ENCODE measurements at places on chromosomes 2 and 18.

GRCh38 chr18:79411614-79412526 lies 16.1 kb downstream of the NFATC1 start:
- no peak for DNase-seq

DNA sequence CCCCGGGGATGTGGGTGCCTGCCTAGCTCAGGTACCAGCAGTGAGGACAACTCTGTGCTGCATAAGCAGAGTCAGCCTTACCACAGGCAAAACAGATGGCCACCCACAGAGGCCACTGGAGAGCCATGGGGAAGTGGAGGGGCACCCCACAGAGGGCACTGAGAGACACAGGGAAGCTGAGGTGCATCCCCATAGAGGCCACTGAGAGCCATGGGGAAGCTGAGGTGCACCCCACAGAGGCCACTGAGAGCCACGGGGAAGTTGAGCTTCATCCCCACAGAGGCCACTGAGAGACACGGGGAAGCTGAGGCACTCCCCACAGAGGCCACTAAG lies 134.1 kb upstream of the EPAS1 start:
- DNase-seq = no peak

GRCh38 chr2:108139521-108139920 lies 100.2 kb upstream of the SULT1C3 start:
- no peak for DNase-seq

GRCh38 chr18:67010919-67011318 lies 407.0 kb upstream of the CDH19 start:
- DNase-seq = no peak

- DNase-seq = no peak
Observed at GRCh38 chr2:100889286-100889685, 69.3 kb downstream of the NPAS2 start.

GRCh38 chr2:143524559-143525401 lies 395.6 kb downstream of the ARHGAP15 start:
- no peak for DNase-seq

GRCh38 chr18:75455249-75456198 lies 28.0 kb upstream of the SMIM21 start:
- no peak for DNase-seq

DNA sequence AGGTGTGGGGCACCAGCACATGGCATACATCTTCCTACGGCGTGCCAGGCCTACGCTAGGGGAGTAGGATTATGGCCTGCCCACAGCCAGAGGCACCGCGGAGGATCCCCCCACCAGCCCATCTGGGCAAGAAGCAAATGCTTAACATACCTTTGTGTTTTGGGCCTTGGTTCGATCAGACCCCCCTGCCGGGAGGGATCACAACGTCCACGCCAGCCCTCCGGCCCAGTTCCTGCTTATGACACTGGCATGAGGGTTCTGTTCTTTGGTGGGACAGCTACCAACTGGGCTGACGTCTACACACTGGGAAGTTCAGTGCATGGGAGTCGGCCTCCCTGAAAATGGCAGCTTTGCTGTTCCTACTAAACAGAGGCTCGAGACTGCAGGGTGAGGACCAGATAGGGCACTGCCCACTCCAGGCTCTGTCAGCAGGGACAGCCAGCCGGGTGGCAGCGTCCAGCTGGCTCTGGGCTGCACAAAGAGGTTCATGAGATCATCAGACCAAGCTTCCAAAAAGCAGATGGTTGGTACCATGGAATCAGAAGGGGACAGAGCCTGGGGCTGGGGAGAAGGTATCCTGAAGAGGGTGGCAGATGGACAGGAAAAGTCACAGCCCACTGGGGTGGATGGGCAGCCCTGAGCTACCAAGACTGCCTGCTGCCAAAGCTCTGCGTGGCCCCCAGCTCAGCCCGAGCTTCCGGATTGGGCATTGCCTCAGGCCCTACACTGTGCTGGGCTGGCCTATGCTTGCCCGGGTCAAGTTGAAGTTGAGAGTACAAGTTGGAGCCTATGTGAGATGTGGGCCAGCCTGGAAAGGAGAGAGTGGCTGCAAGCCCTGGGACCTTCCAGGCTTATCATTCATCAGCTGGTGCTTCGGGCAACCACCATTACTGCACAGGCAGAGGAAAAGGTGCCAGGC lies 61.7 kb upstream of the TEX51 start:
- no peak for DNase-seq

- no peak for DNase-seq
Observed at GRCh38 chr2:6909431-6910385, 7.5 kb upstream of the RNF144A start.

DNA sequence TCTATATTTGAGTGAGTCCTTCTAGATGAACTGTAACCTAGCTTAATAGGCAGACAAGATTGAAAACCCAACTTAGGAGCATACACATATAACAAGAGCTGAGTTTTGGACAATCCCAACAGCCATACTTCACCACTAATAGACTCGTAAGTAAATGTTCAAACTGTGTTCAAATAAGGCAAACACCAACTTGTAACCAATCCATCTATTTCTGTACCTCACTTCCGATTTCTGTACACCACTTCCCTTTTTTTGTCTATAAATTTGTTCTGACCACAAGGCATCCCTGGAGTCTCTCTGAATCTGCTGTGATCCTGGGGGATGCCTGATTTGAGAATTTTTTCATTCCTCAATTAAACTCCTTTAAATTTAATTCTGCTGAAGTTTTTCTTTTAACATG lies 1149.1 kb upstream of the NRXN1 start:
- DNase-seq = no peak
